Stimulated activated CD4-positive, alpha-beta T cell treated with anti-CD3 and anti-CD28 coated beads, Interleukin-2, amount 100 ng/mL, for 48 hours (primary cell): ENCODE measurements at places on chromosomes 5 and 9.

DNA sequence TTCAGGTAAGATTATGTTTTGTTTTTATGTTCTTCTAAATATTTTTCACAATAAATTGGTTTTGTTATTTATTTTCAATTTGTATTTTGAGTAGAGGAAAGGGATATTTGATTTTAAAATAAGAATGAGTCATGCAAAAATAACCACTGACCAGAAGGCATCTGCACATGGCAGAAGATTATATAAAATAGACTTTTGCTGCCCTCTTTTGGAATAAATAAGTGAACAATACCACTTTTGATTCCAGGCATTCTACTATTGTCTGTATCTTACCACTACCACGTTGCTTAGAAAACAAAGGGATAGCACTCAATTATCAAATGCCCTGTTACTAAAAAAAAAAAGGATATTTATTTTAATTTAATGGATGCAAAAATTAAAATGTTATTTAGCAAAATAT is 227.3 kb upstream of the ITGA1 start:
- no peak for DNase-seq

GRCh38 chr5:133652951-133653759 is 40.8 kb upstream of the FSTL4 start:
- no peak for DNase-seq

DNA sequence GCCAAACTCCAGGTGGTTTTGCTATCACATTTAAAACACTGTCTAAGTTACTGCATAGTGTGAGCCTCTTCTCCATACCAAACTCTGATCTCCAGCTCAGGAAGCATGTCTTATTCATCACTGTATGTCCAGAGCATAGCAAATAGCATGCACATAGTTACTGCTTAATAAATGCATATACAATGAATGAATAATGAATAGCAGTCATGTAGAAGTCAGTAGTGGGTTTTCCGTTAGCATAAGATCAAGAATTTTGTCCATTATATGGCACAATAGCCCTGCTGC is 329.4 kb downstream of the ARRDC3 start:
- no peak for DNase-seq

- no peak for DNase-seq
Observed at GRCh38 chr5:176806137-176806536, 4.2 kb upstream of the UNC5A start.

DNA sequence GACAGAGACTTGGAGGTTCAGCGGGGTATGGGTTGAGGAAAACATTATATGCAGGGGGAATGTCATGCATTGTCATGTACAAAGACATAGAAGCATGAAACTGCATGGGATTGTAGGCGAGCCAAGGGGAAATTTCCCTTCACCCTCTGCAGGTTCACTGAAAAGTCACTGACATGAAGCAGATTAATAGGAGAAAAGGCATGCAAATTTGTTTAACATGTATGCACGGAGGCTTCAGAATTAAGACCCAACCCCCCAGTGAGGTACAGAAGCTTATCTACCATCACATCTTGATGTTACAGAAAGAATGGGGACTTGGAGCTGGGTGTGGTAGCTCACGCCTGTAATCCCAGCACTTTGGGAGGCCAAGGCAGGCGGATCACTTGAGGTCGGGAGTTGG is 18.5 kb downstream of the NIM1K start:
- DNase-seq, result no peak

DNA sequence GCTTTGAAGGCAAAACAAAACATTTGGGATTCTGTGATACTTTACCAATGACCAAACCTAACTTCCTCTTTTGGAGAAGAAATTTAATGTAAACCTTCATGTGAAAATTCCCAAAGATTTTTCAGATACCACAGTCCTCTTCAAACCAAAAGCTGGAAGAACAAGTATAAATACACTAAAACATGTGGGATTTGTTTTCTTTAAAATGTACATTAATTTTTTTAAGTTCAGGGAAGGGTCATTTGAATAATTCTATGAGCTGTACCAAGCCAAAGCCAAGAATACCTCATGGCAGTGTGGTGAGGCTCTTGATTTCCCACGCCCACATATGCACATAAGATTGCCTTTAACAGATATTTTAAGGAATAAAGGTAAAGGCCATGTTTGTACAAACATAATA is 28.4 kb upstream of the ITGA1 start:
- no peak for DNase-seq

DNA sequence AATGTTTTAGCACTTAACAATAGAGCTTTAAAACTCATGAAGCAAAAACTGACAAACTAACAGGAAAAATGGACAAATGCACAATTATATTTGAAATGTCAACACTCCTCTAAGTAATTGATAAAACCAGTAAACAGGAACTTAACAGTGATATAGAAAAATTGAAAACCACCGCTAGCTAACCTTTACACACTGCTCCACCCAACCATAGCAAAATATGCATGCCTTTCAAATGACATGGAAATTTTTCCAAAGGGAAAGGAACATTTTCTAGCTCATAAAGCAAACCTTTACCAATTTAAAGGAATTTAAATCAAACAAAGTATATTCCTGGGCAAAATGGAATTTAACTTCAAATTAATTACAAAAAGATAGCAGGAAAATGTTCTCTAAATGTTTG is 109.2 kb downstream of the ADAMTS19 start:
- no peak for DNase-seq

- no peak for DNase-seq
Observed at GRCh38 chr9:34546102-34546833, 23.5 kb upstream of the ENHO start.

DNA sequence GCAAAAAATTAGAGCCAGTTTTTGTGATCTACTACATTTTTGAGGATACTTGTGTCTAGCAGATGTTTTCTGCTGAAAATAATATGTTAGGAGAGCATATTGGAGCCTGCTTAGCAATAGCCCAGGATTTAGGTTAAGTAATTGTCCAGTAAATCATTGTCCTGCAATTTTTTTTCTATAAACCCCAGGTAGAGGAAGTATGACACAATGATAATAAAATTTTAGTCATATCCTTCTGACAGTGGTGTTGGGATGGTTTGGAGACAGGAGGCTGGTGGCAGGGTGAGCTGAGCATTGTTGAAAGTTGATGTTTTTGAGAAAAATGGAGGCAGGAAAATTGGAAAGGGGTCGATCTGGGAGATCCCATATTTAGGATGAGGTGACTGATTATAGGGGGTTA is 3.5 kb downstream of the SNCAIP start:
- DNase-seq, result no peak

DNA sequence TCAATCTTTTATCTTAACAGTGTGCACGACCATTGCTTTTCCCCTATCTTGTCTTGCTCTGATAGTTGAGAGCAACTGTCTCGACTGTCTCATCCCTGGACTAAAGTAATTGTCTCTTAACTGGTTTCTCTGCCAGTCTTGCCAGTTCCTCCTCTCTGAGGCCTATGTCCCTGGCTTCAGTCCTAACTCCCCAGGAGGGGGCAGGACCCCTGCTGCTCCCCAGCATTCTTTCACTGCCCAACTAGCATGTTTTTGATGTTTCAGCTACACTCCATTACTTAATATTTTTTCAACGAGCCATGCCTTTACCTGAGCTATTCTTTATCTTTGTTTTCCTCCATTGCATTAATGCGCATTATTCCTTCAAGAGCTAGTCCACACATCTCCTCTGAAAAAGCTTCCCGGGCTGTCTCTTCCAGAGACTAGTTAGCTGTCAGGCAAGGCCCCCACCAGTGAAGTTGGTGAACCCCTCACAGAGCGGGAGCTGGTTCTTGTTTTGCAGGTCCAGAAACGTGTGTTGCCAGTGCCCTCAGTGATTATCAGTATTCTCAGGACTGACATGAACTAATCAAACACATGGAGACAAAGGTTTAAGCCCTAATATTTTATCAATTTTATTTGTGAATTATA is 291.7 kb upstream of the KCNN2 start:
- no peak for DNase-seq

DNA sequence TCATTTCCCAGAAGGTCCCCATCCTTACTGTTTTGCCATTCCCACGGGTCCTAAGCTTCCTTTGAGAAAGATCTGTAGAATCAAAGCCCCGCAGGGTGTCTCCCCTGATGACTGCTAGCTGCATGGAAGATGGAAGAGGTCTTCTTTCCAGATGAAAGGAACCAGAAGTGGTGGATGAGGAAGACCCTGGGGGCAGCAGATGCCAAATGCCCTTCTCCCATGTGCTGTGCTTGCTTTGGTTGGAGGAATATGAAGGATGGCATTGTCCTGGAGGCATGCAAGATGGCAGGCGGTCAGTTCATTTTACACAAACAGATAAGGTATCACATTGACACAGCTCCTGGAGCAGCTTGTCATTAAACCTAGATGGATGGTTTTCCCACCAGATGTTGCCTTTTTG is 25.8 kb upstream of the CER1 start:
- DNase-seq, result no peak

DNA sequence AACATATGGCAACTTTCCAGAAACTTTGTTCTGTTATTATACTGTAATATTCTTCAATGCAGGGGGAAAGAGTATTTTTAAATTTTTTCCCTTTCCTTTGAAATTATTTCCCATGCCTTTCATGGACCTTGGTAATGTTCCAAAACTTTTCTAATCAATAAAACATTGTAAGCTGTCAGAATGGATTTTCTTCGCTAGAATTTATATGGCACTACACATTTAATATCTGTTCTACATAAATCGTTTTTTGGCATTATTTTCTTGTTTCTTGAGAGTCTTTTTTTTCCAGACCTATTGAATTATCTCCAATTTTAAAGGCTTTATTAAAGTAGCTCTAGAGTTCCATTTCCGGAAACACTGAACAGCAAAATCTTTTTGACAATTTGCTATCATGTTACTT is 249.0 kb downstream of the TMEM167A start:
- DNase-seq, result no peak

DNA sequence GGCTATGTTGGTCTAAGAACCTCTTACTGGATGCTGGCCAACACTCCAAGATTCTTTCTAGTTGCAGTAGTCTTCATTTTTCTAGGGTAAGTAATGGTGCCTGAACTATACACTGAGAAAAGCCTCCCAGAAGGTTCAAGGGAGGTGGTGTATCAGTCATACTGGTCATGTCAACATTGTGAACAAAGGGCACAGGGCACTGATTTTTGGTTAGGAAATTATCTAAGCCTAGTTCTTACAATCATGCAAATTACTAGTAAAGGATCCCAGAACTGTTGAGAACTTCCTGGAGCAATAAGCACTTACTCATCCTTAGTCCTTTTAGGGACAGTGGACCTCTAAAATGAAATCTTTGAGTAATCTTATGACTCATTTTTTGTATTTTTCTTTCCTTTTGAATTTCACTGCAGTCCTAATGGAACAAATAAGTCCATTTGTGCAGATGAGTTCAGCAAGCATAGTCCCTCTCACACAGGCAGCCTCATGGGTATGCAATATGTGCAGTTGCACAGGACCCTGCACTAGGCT is 21.1 kb upstream of the CDC42SE2 start:
- DNase-seq, result no peak

DNA sequence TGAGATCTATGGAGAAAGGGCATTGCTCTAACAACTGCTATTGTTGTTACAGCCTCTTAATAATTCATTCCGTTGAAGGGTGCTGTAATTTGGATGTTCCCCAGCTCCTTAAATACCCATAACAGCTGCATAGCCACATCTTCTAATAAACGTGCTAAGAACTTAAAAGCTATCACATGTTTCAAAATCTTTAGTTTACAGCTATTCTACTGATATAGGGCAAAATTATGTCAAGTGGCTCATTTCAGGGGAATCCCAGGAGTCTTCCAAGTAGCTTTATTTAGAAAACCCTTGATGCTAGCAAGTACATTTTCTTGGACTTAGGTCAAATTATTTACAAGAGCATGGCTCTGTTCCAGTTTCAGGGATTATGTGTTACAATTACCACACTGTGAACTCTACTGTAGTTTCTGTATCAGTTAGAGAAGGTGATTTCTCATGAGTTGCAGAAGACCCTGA is 990.4 kb upstream of the ACO1 start:
- DNase-seq, result no peak

GRCh38 chr9:75019022-75019421 is 9.1 kb downstream of the CARNMT1 start:
- DNase-seq, result no peak

DNA sequence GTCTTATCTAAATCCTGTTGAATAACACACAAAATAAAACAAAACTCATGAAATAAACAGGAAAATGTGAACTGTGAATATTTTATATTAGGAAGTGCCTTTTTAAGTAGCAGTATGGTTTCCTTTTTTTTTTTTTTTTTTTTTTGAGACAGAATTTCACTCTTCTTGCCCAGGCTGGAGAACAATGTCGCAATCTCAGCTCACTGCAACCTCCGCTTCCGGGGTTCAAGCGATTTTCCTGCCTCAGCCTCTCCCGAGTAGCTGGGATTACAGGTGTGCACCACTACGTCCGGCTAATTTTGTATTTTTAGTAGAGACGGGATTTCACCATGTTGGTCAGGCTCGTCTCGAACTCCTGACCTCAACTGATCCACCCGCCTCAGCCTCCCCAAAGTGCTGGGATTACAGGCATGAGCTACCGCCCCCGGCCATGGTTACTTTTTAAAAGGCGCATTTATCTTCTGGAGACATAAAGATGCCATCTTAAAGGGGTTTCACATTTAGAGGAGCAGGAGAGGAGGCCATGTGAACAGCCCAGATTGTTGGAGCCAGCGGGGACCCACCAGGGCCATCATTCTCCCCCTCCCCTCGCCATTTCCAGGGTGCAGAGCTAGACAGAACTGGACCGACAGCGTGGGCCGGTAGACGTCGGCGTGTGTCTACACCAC is 64.1 kb downstream of the ROR2 start:
- no peak for DNase-seq

- no peak for DNase-seq
Observed at GRCh38 chr9:91273853-91274552, 87.7 kb downstream of the AUH start.

DNA sequence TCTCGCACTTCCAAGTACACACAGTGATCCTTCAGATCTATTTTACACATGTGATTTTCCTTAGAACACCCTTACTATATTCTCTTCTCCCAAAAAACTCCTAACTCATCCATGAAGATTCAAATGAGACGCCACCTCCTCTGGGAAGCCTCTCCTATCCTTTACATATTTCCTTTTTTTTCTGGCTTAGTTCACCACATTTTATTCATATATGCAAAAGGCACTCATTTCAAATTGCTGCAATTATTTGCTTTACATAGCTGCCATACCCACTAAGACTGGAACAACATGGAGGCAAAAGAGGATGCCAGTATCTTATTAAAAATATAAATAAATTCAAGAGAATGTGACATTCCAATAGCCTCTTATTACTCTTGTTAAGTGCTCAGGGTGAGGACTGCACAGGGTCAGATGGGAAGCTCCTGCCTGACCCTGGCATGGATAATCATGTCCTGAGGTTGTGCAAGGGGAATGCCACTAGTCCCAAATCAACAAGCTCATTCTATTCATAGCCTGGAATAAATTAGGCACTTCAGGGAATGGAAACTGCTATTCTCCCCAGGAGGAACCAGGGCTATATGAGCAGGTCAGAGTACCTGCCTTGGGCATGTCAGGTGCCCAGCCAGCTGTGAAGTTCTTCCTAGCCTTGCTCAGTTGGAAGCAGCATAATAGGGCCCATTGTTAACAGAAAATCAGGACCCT is 262.9 kb downstream of the FBXL17 start:
- DNase-seq, result no peak

- no peak for DNase-seq
Observed at GRCh38 chr5:77867194-77867691, 91.1 kb upstream of the TBCA start.

- no peak for DNase-seq
Observed at GRCh38 chr5:2106721-2107120, 224.0 kb upstream of the IRX4 start.

GRCh38 chr5:41118177-41118576 is 47.0 kb upstream of the MROH2B start:
- DNase-seq, result no peak
